Stimulated activated CD8-positive, alpha-beta memory T cell treated with anti-CD3 and anti-CD28 coated beads, Interleukin-4, amount 100 ng/mL, for 1 hour (primary cell): ENCODE measurements at places on chromosomes 13 and 19.

GRCh38 chr13:107295416-107296140, 727.6 kb upstream of the ARGLU1 start:
- DNase-seq: no peak

DNA sequence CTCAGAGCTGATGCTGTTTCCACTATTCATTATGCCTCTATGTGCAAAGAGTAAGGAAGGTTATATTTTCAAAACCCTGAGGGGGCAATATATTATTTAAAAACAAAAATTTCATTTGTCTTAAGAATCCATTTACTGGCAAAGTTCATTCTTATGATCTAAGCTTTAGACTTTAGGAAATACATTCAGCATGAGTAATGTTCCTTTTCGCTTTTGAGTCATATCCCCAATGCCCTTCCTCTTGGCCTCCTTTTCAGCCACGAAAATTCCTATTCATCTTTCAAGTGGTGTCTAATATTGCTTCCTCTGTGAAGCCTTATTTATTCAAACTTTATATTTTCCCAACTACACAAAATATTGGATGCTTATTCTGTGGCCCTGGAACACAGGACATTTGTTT, 1317.0 kb downstream of the PCDH9 start:
- no peak for DNase-seq

GRCh38 chr19:13212759-13213330, 62.6 kb downstream of the IER2 start:
- DNase-seq: peak; percentile 53

DNA sequence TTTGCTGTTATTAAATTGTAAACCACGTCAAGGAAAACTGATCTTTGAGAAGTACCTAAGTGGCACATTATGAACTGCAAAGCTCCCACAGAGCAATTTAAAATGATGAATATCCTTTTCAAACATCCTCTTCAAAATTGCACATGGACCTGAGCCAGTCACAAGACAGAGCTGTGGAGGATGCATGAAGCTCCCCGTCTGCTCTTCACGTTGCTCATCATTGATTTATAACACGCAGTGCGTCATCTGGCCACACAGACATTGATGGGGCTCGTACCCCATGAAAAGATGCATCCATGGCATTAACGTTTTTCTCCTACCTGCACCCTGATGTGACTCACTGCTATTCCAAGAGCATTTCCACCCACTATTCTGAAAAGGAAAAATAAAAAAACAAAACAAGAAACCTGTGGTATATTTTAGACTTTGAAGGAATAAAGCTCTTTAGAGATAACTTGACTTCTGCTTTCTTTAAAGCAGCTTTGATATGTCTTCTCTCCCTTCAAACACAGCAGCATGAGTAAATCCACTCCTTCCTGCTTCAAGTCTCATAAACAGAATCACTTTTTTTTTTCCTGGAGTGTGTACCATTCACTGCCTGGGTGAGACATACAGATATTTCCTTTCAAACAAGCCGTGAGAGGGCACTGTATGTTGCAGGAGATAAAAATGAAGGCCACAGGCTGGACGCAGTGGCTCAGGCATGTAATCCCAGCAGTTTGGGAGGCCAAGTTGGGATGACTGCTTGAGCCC, 7.2 kb upstream of the SERTM1 start:
- no peak for DNase-seq

DNA sequence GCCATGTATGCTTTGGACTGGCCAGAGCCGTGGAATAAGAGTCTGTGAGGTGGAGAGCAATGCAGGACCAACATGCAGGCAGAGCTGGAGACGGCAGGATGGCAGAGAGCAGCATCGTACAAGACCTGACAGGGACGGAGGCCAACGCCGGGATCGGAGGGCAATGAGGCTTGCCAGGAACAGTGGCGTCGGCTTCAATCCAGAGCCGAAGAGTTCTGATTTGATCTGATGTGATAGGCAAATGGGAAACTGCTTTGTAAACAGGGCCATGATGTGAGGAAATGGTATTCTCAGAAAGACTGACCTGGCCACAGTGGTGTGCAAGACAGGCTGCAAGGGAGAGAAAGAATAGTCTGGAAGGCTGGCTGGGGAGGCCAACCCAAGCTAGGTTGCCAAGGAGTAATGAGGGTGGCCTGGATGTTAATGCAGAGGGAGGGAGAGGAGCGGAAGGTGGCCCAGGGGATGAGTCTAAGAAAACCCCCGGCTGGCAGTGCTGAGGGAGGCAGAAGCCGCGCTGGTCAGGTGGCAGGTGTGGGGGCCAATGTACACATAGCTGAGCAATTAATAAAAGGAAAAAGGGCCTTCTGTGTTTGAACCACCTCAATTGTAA, 26.7 kb downstream of the RCBTB2 start:
- no peak for DNase-seq

DNA sequence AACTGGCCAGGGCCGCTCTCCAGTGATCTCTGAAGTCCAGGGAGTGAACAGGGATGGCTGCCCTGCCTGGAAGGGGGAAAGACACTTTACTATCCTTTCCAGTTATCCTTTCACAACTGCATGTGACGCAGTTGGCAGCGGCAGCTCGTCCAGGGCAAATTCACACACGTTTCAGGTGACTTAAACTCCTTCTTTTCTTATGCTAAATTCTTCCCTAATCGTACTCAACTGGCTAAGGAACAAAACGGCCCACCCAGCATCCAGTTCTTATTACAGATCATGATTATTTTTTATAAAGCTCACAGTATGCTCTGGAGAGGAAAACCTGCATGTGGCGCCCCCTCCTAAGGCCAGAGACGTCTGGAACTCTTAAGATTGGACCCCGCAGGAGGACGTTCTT, 767.1 kb downstream of the UQCRFS1 start:
- no peak for DNase-seq

DNA sequence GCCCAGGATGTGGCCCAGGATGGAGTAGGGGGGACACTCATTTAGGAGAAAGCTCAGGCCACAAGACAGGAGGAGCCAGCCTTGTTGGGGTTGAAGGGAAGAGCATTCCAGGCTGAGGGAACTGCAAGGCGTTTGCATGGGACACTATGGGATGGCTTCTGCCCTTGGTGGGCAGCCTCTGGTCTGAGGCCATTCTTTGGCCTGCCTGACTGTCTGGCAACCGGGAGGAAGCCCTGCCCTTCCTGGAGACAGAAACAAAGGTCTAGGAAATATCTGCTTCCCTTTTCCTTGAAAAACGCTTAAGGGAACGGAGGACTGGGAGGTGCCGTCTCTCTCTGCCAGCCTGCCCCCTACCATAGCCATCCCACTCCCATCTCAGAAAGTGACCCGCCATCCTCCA, 2.8 kb upstream of the ICAM1 start:
- no peak for DNase-seq

DNA sequence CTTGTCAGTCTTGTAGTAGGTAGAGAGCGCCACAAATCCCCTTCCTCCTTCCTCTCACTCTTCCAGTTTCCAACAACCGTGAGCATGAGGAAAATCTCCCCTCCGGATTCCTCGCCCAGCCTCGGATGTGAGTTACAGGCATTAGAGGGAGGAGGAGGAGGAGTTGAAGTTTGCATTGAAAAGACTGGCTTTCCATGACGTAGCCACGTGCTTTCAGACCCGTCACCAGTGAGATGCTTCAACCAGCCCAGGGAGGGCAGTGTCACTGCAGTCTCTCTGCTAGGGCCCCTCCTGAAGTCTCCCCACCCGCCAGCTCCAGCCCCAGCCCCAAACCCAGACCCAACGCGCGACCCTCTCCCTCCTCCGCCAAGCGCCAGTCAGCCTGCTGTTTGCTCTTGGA, 442 bp upstream of the FGF14 start:
- DNase-seq: no peak

DNA sequence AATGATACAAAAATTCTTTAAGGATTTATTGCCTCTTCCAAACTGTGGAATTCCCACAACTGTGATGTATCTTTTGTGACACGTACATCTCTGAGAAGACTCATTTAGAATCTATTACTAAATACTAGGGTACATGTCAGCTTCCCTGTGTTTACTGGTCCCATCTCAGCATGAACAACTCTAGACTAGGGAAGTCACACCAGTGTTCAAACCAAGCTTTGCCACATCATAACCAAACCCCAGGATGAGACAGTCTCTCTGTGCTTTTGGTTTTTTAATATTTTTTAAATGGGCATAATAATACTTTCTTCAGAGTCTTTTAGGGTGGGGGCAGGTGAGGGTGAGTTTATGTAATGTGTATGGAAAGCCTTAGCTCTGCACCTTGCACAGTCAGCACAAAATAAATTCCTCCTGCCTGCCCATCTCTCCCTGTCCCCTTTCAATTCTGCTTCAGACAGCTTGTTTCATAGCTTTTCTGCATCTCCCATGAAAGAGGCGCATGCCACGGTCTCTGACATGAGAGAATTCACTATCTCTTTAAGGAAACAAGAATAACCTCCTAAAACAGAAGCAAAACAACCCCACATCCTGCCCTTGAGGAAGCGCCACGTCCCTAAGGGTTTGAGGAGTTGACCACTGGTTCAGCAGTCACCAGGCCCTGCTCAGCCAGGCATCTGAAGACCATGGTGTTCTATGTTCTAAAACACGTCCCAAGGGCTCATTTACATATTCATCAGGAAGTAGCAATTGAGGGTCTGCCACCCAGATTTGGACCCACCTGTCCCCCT, 174.5 kb downstream of the USP12 start:
- DNase-seq: no peak

- no peak for DNase-seq
Measured at GRCh38 chr19:27964185-27964584, 1248.8 kb downstream of the UQCRFS1 start.

GRCh38 chr13:76600081-76600480, 286.1 kb downstream of the KCTD12 start:
- DNase-seq: no peak

GRCh38 chr13:105446197-105446596, 1089.3 kb downstream of the EFNB2 start:
- no peak for DNase-seq

GRCh38 chr19:46182476-46182875, 34.4 kb downstream of the IGFL2 start:
- no peak for DNase-seq

DNA sequence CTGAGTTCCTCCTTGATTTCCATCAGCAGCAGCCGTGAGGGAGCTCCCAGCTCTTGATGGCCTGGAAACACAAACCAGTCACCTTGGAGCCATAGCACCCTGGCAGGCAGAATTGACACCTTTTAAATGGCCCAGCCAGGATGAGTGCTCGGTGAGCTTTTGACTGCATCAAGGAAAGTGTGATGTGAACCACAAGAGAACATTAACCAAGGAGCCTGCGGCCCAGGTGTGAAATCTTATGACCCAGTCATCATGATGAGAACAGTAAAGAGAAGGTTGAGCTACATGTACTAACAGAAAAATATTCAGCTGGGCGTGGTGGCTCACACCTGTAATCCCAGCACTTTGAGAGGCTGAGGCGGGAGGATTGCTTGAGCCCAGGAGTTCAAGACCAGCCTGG, 22.8 kb downstream of the SUGP2 start:
- no peak for DNase-seq

DNA sequence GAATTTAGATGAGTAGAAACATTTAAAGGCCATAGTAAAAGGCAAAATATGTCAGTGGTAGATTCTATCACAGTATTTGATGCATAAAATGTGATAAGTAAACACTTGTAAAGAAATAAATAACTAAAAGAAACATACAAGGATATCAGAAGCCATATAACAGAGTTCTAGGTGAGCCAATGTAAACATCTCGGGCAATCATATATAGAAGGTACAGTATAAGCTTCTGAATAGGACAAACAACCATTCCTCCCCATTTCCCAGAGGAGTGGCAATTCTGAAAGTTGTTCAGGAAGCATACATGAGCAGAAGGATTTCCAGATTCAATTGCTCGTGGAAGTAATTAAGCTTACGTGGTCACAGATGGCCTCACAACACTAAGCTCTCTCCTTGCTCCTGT, 267.3 kb downstream of the LHFPL6 start:
- DNase-seq: no peak
